ENCODE measurements at places on chromosomes 11 and 22.

DNA sequence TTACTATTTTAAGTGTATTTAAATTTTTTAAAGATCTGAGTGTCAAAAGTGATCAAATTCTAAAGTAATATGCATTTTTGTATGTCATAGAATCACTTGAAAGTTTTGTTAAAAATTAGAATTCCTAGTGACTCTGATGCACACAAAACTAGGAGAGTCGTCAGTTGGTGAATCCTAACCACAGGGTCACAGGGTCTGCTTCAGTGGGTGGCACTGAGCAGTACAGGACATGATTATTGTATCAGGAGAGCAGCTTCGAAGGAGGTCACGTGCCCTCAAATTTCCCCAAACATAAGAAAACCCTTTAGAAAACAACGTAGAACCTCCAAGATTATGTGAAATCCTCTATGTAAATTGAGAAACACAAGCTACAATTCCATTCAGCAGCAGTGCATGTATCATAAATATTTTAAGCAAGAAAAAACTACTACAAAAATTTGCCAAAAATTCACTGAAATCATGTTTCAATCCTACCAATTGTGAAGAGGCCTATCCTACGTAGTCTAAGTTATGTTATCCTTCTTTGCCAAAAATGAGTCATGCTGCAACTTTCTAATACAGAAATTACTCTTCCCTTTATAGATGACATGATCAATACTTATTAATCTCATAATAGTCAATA lies 323.6 kb downstream of the AASDHPPT start:
- no peaks in the 10 kb centered on the region for H3K36me3 ChIP-seq
- peak; percentile 55 for DNase-seq
- H3K27ac ChIP-seq = peak overlapping the region; percentile 12
- no peaks in the 10 kb centered on the region for H3K27me3 ChIP-seq
- peaks cover 15% of the 10 kb centered on the region for H3K4me1 ChIP-seq

- H3K36me3 ChIP-seq = no peaks in the 10 kb centered on the region
- no peak for DNase-seq
- H3K27me3 ChIP-seq = no peaks in the 10 kb centered on the region
- H3K4me1 ChIP-seq = peaks cover 9% of the 10 kb centered on the region
- H3K27ac ChIP-seq = no peak overlapping the region
- no peak overlapping the region for H3K4me3 ChIP-seq
Measured at GRCh38 chr11:68004551-68005335, 846 bp upstream of the UNC93B1 start.

DNA sequence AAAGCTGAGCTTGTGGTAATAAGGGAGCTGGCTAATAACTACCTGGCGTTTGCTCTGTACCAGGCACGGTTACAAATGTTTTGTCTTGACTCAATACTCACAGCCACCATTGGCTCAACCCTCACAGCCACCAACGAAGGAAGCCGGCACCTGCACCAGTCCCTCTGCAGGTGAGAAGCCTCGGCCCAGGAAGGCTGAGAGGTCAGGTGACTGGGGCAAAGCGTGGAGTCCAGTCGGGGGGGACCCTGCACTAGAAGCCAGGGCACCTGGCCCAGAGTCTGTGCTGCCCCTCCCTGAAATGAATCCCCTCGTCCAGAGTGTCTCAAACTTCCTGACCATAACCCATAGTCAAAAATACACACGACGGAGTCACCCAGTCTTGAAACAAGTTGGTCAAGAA lies 90.1 kb downstream of the PHF21B start:
- H3K4me3 ChIP-seq = no peak overlapping the region
- H3K36me3 ChIP-seq = no peaks in the 10 kb centered on the region
- no peak for DNase-seq
- H3K27me3 ChIP-seq = no peaks in the 10 kb centered on the region
- no peak overlapping the region for H3K27ac ChIP-seq

DNA sequence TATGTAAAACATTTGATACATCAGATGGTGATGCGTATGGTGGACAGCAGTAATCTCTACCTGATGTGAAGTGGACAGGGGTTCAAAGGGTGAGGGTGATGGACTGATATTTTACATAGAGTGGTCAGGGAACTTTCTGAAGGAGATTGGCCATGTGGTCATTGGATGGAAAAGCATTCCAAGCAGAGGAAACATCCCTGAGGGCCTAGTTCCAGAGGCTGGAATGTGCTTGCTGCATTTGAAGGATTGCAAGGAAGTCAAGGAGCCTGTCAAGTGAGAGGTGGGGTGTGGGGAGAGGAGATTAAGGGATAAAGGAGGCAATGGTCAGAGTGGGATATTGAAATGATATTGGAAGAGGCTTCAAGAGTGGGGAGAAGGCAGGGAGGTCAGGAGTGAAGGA lies 151.9 kb upstream of the NTM start:
- no peaks in the 10 kb centered on the region for H3K4me1 ChIP-seq
- H3K36me3 ChIP-seq = no peaks in the 10 kb centered on the region
- no peak for DNase-seq
- H3K27ac ChIP-seq = no peak overlapping the region

- no peaks in the 10 kb centered on the region for H3K27me3 ChIP-seq
- no peak for DNase-seq
- no peak overlapping the region for H3K27ac ChIP-seq
- H3K4me1 ChIP-seq = no peaks in the 10 kb centered on the region
Measured at GRCh38 chr11:5225480-5225871, 1.4 kb downstream of the HBB start.

DNA sequence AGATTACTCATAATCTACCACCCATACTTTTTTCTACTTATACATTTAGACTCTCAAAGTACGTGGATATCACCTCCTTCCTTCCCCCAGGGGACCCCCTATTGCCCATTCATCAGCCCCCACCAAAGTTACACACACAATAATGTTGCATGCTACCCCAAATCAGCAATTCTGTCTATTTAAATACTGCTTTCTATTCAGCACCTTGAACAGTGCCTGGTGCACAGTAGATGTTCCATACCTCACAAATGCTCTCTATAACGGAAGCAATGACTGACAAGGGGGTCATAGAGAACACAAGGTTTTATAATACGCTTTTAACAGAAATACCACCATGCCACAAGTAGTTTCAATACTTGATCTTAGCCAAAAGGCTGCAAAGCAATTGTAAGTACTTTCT lies 370.7 kb downstream of the MIAT start:
- no peaks in the 10 kb centered on the region for H3K36me3 ChIP-seq
- DNase-seq = no peak
- no peak overlapping the region for H3K4me3 ChIP-seq
- H3K27me3 ChIP-seq = peaks cover 14% of the 10 kb centered on the region

GRCh38 chr22:46579751-46580449 lies 40.3 kb upstream of the GRAMD4 start:
- peaks cover 10% of the 10 kb centered on the region for H3K27me3 ChIP-seq
- peaks cover 21% of the 10 kb centered on the region for H3K4me1 ChIP-seq
- H3K4me3 ChIP-seq = no peak overlapping the region
- no peak overlapping the region for H3K27ac ChIP-seq
- DNase-seq = no peak

- H3K36me3 ChIP-seq = peaks cover 31% of the 10 kb centered on the region
- peak; percentile 13 for DNase-seq
- H3K4me1 ChIP-seq = no peaks in the 10 kb centered on the region
- H3K4me3 ChIP-seq = no peak overlapping the region
Measured at GRCh38 chr11:67613960-67614715, 7.4 kb downstream of the NDUFV1 start.

All from IMR-90 (cell line).